ENCODE measurements at places on chromosomes 5 and 9.

- DNase-seq, result no peak
Observed at GRCh38 chr5:111902436-111902835, 145.4 kb upstream of the NREP start.

DNA sequence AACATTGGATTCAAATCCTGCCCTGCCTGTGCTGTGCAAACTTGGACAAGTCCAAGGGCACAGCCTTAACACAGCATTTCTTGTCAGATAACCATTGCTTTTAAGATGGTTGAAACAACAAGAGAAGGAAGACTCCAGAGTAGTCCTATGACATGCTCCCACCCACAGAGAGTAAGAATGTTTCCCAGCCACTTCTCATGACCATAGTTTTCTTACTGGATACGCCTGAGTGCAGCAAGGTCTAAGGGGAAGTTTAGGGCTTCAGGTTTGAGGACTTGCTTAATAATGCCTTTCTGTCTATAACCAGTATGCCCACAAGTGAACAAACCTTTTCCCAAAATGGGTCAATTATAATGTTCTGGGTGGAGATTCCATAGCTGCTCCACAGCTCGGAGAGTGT, 126.4 kb downstream of the SLF1 start:
- DNase-seq, result no peak

GRCh38 chr9:16458696-16459420, 411.6 kb downstream of the BNC2 start:
- DNase-seq, result no peak

DNA sequence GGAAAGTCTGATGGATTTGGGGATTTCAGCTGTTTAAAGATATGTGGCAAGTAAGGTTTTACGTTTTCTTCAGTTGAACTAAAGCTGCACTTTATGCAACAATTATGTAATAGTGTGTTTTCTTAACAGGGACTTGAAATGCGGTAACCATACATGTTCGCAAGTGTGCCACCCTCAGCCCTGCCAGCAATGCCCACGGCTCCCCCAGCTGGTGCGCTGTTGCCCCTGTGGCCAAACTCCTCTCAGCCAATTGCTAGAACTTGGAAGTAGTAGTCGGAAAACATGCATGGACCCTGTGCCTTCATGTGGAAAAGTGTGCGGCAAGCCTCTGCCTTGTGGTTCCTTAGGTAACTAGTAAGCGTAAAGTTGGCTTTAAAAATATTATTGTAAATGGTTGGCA, 28.5 kb downstream of the NFX1 start:
- DNase-seq, result no peak

DNA sequence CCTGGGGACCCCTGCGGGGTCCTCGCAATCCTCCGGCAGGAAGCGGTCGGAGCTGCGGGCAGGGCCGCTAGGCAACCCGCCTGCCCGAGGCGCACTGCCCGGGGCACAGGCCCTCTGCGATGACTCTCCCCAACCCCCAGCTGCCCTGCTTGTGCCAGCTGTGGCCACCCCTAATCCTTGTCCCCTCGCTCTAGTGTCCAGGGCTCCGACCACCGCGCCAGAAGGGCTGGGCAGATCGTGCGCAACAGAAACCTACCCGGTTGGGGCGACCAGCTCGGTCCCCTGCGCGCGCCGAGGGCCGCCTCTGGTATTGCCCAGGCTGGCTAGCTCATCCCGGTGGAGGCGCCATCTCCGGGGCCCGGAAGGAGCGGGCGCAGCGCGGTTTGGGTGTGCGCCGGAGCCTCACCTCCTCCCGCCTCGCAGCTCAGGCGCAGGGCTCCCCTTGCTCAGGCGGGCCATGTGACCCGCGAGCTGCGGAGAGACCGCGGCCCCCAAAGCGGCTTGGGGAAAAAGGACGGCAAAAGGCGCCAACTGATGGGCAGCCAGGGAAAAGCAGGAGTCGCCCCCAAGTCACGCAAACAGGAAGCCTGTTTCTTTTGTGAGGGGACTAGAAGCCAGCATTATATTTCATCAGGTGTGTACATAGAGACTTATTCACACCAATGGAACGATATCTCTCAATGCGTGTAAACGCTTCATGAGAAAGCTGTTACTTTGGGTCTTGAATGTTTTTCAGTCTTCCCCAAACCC, 46.8 kb upstream of the RNF20 start:
- no peak for DNase-seq

DNA sequence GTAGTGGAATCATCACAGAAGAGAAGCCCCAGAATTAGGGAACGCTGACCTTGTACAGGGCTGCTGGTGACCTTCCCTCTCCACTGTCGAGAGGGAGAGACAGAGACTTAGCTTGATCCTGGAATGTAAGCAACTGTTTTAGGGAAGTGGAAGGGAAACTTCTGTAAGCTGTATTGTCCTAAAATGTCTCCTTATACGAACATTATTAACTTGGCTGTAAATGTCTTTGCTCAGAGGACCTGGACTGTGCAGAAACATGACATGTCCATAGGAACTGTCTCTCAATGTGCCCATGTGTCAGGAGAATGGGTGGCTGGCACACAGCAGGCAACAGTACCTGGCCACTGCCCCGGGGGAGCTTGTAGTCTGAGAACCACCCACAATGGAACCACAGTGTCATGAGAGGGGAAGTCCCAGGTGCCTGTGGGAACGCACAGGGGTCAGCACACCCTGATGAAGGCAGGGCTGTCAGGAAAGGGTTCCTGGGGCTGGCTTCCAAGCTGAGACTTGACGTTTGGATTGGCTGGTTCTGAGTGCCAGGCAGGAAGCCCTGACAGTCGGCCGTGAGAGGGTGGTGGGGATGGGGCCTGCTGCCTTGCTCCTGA, 34.0 kb downstream of the DAP start:
- no peak for DNase-seq

- no peak for DNase-seq
Observed at GRCh38 chr5:99141534-99142128, 212.8 kb upstream of the CHD1 start.

DNA sequence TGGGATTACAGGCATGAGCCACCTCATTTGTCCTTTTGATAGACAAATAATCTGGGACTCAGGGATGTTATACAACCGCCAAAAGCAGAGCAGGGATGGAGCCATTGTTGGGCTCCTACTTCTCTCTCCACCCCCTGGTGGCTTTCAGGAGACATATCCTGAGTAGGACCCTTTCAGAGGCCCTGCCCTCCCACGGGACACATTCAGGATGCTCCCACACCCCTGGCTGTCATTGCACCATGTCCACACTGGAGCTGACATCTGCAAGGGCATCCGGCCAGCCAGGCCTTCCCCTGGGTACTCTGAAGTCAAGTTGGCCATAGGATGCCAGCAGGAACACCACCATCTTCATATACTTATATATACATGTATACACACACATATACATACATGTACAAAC, 181.8 kb downstream of the SYK start:
- no peak for DNase-seq

DNA sequence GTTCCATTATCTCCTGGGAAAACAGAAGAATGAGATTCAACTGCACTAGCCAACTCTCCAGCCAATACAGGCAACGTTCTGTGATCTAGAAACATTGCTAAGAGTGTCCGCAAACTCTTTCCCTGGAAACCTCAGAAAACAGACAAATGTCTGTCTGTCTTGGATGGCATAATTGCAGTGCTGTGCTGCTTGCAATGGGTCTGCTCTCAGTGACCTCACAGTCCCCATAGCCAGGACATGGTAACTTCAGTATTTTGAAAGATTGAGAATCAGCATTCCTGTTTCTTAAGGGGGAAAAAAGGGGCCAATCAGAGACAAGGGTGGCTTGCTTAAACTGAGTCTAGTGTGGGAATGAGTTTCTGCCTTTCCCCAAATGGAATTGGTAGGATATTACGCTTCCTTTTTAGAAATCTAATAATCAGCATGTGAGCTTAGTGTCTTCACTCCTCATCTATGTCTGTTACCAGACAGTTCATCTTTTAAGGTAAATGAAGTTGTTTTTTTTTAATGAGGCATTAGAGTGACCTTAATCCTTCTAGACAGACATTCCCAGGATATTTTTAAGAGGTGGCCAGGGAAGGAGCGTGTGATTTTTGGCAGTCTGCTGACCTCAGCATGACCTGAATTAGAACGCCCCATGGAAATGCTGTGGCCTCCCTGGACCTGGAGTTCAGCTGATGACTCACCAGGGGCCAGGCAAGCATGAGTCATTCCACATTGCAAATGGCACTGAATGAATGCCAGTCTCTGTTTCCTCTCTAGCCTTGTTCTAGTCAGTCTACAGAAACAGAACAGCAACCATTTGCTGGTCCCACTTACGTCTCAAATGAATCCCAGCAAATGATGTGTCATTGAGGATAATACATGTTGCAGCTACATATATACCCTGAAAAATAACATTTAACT, 210.2 kb upstream of the ACTBL2 start:
- no peak for DNase-seq

- no peak for DNase-seq
Observed at GRCh38 chr5:121693864-121694263, 157.8 kb upstream of the FTMT start.

- DNase-seq, result no peak
Observed at GRCh38 chr9:73125651-73126050, 26.0 kb upstream of the ANXA1 start.

DNA sequence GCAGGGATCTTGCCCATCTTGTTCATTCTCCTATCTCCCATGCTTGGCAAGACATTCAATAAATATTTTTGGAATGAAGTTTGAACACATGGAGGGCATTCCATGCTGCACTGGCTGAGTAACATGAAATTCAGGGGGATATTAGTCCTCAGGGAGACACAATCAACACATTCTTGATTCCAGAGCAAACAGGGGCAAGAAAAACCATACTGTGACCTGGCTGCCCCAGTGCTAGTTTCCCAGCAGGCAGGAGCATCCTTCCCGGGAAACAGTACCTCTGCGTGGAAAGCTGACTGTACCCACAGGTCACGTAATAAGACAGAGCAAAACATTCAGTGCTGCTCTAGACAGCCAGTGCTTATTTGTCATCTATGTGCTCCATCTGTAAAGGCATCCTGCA, 66.3 kb upstream of the SPOCK1 start:
- DNase-seq, result no peak

GRCh38 chr5:117183326-117183725, 608.7 kb upstream of the SEMA6A start:
- no peak for DNase-seq

- DNase-seq, result no peak
Observed at GRCh38 chr5:56352808-56353590, 119.9 kb upstream of the ANKRD55 start.

- no peak for DNase-seq
Observed at GRCh38 chr5:77563475-77563874, 71.4 kb upstream of the WDR41 start.

DNA sequence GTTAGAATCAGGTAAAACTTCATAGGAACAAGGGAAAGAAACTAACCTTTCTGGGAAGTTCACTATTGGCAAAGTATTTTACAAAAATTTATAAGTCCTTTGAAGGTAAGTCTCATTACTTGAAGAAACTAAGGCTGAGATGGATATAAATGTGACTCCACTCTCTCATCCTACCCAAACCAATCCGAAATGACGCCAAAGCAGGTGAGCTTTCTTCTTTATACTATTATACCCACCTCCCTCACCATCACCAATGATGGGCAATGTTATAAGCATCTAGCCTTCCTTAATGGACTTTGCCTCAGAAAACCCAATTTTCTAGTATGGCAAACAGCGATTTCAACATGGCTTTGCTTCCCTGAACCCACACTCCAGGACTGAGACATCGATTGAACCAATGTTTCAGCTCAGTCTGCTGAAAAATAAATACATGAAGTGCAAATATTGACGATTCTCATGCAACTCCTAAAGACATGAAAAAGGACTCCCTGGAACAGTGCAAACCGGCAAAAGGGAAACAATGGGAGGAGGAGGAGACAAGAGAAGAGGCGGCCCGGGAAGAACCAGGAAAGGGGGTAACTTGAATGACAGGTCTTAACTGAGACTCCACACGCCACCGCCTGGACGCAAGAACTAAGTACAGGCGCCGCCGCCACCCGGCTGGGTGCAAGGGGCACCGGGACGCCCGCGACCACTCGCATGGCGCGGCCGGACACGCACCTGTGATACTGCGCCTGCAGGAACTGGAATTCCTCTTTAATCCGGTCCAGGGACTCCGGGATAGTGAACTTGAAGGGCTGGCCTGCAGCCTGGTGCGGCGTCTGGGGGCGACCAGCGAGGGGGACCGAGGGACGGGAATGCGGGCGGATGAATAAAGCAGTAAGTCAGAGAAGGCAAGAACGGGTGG, 2.5 kb downstream of the TLE1 start:
- no peak for DNase-seq

GRCh38 chr9:27866741-27867140, 293.5 kb upstream of the C9orf72 start:
- DNase-seq, result no peak

GRCh38 chr9:36035006-36035405, 1.7 kb upstream of the RECK start:
- DNase-seq, result no peak

DNA sequence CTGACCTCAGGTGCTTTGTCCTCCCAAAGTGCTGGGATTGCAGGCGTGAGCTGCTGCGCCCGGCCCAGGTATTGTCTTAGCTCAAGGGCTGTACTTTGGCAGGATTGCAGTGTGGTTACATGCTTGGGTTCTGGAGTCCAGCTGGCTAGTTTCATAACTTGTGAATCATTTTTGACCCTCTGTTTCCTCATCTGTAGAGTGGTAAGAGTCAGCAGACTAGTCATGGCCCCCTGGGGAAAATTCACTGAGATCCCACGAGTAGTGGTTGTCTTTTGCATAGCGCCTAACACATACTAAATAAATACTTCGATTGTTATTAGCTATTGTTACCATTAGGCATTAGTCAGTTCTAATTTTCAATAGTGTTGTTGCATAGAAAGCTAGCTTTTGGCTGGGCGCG, 14.3 kb downstream of the PTPA start:
- no peak for DNase-seq

- no peak for DNase-seq
Observed at GRCh38 chr5:37208883-37209797, 40.0 kb downstream of the CPLANE1 start.

DNA sequence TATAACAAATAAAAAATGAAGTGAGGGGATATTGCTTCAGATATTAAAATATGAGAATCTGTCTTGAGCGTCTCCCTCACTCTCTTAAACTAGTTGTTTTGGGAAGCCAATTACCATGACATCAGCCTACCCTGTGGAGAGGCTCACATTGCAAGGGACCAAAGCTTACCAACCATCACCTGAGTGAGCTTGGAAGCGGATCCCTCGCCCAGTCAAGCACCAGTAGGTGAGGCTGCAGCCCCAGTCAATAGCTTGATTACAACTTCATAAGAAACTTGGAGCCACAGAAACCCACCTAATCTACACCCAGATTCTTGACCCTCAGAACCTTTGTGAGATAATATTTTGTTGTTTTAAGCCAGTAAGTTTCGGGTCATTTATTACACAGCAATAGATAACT, 206.2 kb downstream of the CEMIP2 start:
- DNase-seq, result no peak
